ENCODE measurements at places on chromosomes 12 and 14.

- no peak for DNase-seq
These were observed 593.0 kb downstream of the VRK1 start for GRCh38 chr14:97390096-97390724.

- no peak for DNase-seq
These were observed 25.1 kb upstream of the BATF start for GRCh38 chr14:75497191-75497590.

DNA sequence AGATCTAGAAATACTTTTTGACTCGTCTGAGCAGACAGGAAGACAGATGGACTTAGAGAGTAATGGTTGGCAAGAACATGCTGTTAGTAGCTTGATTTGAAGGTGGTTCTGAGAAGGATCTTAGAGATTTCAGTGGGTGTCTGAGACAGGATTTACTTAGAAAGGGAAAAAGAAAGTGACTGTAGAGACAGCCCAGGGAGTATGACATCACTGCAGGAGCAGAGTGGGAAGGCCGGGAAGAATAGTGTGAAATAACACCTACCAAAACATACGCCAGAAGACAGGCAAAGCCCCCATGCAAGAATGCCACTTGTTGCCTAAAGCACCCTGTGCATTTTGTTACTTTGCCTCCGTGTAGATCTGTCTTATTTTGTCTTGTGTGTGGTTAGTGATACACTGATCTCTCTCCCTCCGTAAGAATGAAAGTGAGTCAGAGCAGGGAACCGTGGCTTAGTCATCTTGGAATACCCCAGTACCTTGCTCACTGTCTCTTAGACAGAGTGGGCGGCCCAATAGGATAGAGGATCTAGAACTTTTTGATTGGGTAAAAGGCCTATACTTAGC is 161.3 kb upstream of the IFNG-AS1 start:
- DNase-seq = no peak

DNA sequence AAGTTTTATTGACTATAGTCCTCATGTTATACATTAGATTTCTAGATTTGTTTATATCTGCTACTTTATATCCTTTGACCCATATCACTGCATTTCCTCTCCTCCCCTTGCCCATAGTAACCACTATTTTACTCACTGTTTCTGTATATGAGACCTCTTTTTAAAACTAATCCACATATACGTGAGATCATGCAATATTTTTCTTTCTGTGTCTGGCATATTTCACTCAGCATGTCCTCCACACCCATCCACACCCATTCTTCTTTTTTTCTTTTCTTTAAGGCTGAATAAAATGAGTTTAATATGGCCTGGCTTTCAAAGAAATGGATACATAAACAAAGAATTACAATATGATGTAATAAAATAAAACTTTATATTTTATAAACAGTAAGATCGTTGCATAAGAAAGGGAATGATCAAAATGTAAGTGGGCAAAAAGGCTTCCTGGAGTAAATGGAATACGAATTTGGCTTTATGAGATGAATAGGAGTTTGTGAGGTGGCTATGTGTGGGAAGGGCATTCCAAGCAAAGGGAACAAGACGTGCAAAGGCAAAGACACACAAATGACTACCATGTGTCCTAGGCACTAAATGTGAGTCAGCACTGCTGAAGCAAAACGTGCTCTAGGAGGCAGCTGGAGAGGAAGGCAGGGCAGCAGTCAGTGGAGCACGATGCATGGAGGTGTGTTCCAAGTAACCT is 53.2 kb upstream of the HIF1A start:
- no peak for DNase-seq

GRCh38 chr14:72553161-72553560 is 340.7 kb downstream of the DPF3 start:
- no peak for DNase-seq

- no peak for DNase-seq
These were observed 1.1 kb downstream of the PTPN6 start for GRCh38 chr12:6952121-6952862.

DNA sequence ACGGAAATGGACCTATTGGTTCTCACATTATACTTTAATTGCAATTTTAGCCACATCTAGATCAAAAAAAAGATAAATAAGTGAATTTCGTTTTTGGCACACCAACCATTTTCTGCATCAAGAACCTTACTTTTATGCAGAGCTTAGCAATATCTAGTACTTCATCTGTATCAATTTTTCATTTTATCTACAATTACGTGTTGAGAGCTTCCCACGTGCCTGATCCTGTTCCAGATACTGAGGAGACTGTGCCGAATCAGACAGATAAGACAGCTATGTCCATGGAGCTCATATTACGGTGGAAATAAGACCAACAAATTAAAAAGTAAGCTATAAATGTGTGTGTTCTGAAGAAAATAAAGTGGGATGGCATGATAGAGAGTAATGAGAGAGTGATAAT is 101.6 kb downstream of the MGAT4C start:
- DNase-seq = no peak

GRCh38 chr12:47988073-47989022 is 15.9 kb downstream of the COL2A1 start:
- no peak for DNase-seq

GRCh38 chr14:65042731-65043372 is 56.2 kb downstream of the FNTB start:
- DNase-seq = no peak

GRCh38 chr14:39673270-39673711 is 241.1 kb upstream of the FBXO33 start:
- DNase-seq = no peak

DNA sequence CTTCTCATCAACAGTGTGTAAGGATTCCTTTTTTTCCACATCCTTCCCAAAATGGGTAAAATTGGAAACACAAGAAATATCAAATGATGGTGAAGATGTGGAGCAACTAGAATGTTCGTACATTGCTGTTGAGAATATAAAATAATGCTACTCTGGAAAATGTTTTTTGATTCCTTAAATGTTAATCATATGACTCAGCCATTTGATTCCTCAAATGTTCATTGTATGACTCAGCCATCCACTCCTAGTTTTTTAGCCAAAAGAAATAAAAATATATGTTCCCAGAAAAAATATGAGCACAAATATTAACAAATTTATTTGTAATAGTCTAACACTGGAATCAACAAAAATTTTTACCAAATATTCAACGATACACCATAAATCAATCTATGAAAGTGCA is 1108.6 kb downstream of the LRFN5 start:
- DNase-seq = no peak

- no peak for DNase-seq
These were observed 158.8 kb downstream of the PHLDA1 start for GRCh38 chr12:75872762-75873161.

GRCh38 chr12:27161458-27162228 is 79.3 kb upstream of the C12orf71 start:
- DNase-seq = no peak
